ENCODE measurements at places on chromosomes 11 and 22.

GRCh38 chr11:47244448-47245350 lies 3.9 kb downstream of the ACP2 start:
- no peak for DNase-seq

GRCh38 chr11:393219-394033 lies 583 bp upstream of the PKP3 start:
- DNase-seq = no peak

DNA sequence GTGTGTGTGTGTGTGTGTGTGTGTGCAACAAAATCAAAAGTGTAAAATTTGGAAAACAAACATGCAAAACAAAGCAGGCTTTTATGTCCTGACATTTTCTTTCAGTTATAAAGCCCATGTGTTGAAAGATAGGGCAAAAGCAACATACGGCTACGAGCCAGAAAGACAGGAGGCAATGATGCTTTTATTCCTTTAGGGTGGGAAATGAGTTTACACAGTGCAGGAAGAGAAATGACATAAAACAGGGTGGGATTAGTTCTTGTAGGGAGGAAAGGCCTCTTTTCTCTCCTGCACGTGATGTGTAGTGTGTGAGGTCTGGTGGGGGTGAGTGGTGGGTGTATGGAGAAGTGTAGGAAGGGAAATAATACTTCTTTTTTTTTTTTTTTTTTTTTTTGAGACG lies 29.4 kb downstream of the IL18 start:
- DNase-seq = no peak

DNA sequence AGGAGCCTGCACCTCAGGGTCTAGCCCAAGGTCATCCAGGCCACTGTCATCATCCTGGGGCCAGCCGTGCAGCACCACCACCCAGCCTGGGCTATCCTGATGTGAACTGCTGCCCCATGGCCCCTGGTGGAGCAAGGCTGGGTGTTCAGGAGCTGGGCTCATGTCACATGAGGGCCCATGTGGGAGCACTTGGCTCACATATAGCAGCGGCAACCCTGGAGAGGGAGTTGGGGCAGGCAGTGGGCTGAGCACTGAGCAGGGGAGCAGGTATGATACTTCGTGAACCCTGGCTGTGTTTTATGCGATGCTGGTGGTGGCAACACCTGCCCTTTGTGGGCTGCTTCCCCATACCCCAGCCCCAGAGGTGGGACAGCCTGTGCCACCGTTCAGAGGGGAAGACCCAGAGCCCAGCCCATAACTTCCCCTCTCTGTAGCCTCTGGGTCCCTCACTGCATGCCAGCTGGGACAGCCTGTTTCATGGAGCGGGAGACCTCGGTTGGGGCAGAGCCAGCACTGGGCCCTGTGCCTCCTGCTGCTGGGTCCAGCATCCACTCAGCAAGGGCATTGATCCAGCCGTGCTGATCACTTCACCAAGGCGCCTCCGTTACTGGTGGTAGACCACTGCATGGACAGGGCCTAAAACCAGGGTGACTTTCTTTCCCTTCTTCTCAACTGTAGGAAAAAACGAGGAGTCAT lies 62.5 kb upstream of the SUSD2 start:
- DNase-seq = no peak

- DNase-seq = no peak
These were observed 5.7 kb downstream of the APOBEC3D start for GRCh38 chr22:39026509-39027150.

- DNase-seq = no peak
These were observed 61.1 kb downstream of the WT1 start for GRCh38 chr11:32374261-32374711.

- DNase-seq = no peak
These were observed 19.3 kb downstream of the HPS4 start for GRCh38 chr22:26464312-26464711.

GRCh38 chr11:128238521-128239265 lies 348.7 kb downstream of the ETS1 start:
- no peak for DNase-seq

DNA sequence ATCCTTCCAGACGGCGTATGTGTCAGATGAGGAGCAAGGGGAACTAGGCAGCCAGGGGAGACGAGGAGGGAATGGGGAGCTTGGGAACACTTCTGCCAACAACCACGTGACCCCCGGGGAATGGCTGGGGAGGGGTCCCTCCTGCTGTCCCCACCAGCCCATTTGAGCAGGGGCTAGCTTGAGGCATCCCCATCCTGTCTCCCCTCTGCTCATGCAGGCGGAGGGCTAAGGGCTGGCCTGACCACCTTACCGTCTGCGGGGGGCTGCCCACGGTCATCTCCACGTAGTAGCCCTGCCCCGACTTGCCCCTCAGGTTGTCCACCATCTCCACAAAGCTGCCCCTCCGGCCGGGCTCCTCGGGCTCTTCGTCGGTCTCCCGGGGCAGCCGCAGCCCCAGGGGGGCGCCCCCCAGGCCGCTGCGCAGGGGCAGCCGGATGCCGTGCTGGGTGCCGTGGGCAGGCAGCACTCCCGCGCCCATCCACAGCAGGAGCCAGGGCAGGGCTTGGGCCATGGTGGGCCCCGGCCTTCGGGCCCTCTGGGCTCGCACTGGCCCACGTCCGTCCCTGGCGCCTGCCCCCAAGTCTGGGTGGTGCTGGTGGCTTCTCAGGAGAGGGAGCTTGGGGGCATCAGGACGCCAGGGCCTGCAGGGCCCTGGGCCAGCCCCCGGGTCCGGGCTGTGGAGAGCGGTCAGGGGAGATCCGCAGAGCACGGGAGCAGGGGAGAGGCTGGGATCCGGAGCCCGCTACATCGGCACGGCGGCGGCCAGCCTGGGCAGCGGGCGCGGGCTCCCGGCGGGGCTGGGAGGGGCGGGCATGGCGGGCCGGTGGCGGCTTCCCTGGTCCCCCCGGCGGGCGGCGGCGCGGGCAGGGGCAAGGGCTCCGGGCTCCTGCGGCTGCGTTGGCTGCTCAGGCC lies 515 bp downstream of the BACE1 start:
- DNase-seq = no peak

- DNase-seq = no peak
These were observed 2.9 kb downstream of the KLHL35 start for GRCh38 chr11:75429902-75430713.

GRCh38 chr11:127601578-127601977 lies 601.0 kb upstream of the KIRREL3 start:
- no peak for DNase-seq

DNA sequence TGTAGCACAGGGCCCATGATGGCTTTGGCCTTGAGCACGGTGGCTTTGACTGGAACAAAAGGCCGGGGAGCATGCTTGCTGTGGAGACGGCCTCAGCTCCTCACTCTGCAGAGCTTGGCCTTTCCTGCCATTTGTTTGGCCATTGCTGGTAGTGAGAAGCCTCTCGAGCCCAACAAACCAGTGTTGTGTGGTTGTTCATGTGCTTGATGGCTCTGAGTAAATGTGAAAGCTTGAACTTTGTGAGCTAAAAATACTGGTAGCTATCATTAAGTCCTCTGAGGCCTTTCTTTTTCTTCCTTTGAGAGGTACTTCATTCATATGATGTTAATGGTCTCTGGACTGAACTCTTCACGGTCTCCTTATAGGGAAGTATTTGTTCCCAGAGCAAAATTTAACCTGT lies 39.6 kb downstream of the NAT10 start:
- no peak for DNase-seq

DNA sequence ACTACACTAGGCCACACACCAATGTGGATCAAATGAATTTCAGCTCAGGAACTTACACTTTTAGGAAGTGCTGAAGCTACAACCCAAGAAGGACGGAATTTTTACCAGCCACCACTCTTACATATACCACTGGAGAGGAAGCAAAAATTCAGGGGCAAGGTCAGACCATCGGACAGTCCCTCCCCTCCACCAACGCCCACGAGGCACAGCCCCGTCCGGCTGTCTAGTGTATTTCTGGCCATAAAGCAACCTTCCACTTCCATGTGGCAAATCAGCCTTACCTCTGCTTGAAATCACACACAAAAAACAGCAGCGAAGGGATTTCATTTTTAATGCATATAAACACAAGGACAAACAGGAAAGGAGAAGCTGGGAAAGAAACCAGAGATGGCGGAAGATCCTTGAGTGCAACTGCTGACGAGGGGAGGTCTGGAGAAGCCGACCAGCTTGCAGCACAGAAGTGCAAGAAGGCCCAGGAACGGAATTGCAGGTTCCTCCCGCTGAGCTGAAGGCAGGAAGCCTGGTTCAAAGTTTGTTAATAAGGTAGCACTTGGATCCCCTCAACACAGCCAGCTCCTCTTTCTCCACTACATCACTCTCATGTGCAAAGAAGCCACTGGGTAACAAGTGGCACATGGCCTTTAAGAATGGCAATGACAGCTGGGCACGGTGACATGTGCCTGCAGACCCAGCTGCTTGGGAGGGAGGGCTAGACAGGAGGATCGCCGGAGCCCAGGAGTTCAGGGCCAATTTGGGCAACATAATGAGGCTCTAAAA lies 71.5 kb downstream of the SHANK2 start:
- DNase-seq = no peak

GRCh38 chr11:21343204-21343603 lies 673.8 kb downstream of the NELL1 start:
- DNase-seq = no peak

- no peak for DNase-seq
These were observed 23.3 kb upstream of the FAM181B start for GRCh38 chr11:82756765-82757639.

- no peak for DNase-seq
These were observed 18.1 kb downstream of the PPP6R2 start for GRCh38 chr22:50361222-50361621.

- DNase-seq = no peak
These were observed 7.2 kb downstream of the FAM83F start for GRCh38 chr22:40001800-40002577.

DNA sequence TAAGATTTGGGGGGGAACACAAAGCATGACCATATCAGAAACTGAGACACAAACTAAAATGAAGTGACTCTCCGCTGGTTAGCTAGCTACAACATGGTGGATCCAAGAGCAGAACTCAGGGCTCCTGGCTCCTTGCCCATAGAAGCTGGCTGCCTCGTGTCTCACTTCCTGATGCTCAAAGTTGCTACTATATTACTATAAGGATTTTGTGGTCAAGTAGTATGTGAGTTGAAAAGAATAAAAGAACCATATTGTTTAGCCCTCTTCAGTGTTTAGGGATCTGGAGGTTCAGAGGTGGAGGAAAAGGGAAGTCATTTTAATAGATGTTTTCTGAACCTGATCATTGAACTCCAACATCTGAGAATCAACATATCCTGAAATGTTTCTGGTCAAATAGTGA lies 16.9 kb upstream of the SIK2 start:
- no peak for DNase-seq

- DNase-seq = no peak
These were observed 66.5 kb upstream of the LIN7C start for GRCh38 chr11:27573024-27573423.

GRCh38 chr11:13415201-13415600 lies 47.8 kb downstream of the BTBD10 start:
- no peak for DNase-seq

GRCh38 chr22:30326255-30326705 lies 461 bp downstream of the TBC1D10A start:
- no peak for DNase-seq

- no peak for DNase-seq
These were observed 106.4 kb downstream of the MIAT start for GRCh38 chr22:26763633-26764361.

GRCh38 chr11:61854966-61855714 lies 27.0 kb downstream of the FADS2 start:
- DNase-seq = no peak

GRCh38 chr11:34784318-34784841 lies 131.8 kb downstream of the APIP start:
- DNase-seq = no peak

DNA sequence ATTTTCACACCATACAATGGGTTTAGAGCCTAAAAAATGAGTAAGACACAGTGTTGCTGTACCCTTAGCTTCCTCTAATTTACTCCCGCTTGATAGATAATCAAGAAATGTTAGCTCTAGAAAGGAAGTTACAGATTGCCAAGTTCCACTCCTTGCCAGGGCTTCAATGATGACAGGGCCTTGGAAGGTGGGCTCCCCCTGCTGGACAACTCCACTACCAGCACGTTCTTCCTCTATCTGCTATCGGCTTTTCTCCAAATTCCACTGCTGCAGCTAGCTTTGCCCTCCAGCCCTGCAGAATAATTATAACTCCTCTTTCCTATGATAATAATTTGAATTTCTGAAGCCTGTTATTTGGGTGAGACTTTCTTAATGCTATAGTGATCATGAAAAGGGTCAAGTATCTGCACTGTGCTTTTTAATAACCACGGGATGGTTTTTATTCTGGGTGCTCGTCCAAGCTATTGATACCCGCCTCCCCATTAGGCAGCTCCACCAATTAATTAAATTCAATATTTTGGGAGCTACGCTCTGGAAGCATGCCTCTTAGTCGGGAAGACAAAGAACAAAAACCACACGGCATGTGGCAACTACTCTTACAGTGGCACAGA lies 9.0 kb downstream of the SYN3 start:
- peak; percentile 81 for DNase-seq

- DNase-seq = no peak
These were observed at the start of gene FLRT1 for GRCh38 chr11:64035576-64035975. Gene FLRT1, plus strand, starts transcription at chr11:64035931. Its CDS starts 80,337 bp downstream, at chr11:64116268.

DNA sequence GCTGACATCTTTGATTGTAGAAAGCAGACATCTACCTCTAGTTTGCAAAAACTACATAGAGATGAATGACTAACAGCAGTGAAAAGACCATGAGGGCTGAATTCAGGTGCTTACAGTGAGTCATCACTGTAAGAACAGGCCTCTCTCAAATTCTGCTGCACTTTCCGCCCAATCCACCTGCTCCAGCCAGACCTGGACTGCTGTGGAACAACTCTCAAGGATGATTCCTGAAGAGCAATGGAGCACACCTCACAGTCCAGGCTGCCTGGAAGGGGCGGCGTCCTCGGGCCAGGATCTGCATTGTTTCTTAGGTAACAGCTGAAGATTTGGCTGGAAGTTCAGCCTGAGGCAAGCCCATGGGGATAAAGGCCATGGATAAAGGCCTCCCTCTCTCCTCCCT lies 15.1 kb downstream of the APOL2 start:
- DNase-seq = no peak

GRCh38 chr11:91396236-91397133 lies 828.1 kb upstream of the FAT3 start:
- no peak for DNase-seq

GRCh38 chr11:8167796-8168195 lies 1.0 kb downstream of the RIC3 start:
- no peak for DNase-seq

DNA sequence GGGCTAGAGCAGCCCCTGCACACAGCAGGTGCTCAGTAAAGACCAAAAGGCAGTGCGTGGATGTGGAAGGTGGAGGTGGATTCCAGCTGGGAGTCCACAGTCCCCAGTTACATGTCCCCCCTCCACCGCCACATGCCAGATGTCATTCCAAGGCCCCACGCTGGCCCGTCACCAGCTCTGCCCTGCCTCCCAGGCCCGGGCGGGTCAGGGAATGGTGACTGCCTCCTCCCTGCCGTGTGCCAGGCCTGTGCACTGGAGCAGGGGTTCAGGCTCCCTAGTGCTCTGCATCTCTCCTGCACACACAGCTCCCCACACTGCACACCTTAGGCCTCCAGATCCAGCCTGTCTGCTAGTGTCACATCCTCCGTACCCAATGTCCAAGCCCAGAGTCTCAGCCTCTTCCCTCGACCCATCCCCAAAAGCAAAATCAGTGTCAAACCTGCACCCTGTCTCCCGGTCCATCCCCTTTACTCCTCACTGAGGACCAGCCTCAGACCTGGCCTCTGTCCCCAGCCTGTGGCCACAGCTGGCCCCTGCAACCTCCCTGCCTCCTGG lies 40.2 kb upstream of the PRODH start:
- DNase-seq = no peak

GRCh38 chr22:17916226-17916889 lies 108.0 kb downstream of the MICAL3 start:
- DNase-seq = no peak
